Neuronal stem cell (in vitro differentiated cells): ENCODE measurements at places on chromosomes 4 and X.

- DNase-seq, result no peak
Observed at GRCh38 chr4:77615153-77615552, 9.5 kb downstream of the CXCL13 start.

DNA sequence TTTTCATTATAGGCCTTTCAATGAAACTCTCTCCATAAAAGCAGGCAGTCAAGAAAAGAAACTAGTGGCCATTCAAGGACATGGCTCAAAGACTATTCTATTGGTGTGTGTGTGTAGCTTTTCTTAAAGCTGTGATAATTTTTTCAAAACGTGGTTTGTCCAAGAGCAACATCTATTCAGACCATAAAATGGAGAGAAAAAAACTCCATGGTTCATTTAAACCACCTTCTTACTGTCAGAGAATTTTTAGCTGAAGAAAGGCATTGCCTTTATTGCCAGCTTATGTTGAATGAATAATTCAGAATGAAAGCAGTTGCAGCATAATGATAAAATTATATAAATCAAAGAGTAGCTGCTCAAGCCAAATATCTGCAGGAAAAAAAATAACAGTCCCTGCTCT lies 325.5 kb downstream of the PCDH18 start:
- DNase-seq, result no peak

GRCh38 chrX:132258509-132258908 lies 39.3 kb upstream of the RAP2C start:
- no peak for DNase-seq

GRCh38 chr4:79689740-79690139 lies 281.7 kb upstream of the GK2 start:
- no peak for DNase-seq

- no peak for DNase-seq
Observed at GRCh38 chr4:37675587-37676290, 10.4 kb downstream of the RELL1 start.

DNA sequence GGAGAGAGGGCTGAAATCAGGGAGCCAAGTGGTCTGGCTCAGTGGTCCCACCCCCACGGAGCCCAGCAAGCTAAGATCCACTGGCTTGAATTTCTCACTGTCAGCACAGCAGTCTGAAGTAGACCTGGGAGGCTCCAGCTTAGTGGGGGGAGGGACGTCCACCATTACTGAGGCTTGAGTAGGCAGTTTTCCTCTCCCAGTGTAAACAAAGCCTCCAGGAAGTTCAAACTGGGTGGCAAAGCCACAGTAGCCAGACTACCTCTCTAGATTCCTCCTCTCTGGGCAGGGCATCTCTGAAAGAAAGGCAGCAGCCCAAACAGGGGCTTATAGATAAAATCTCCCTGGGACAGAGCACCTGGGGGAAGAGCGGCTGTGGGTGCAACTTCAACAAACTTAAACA lies 88.1 kb downstream of the NPFFR2 start:
- DNase-seq, result no peak

DNA sequence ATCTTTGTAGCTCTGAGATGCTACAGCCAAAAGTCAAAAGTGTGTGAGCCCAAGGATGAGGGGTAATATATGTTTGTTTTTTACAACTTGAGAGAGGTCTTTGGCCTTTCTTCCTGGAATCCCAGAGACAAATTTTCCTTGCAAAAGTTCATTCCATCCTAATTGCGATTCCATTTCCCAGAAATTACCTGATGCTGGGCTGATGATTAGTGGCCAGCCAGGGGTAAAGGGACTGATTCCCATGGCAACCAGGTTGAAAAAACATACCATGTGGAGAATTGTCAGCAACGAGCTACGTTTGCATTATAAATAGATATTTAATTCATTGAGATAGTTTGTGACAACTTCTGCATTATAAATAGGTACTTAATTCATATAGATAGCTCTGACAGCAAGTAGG lies 17.8 kb downstream of the IGSF1 start:
- no peak for DNase-seq

DNA sequence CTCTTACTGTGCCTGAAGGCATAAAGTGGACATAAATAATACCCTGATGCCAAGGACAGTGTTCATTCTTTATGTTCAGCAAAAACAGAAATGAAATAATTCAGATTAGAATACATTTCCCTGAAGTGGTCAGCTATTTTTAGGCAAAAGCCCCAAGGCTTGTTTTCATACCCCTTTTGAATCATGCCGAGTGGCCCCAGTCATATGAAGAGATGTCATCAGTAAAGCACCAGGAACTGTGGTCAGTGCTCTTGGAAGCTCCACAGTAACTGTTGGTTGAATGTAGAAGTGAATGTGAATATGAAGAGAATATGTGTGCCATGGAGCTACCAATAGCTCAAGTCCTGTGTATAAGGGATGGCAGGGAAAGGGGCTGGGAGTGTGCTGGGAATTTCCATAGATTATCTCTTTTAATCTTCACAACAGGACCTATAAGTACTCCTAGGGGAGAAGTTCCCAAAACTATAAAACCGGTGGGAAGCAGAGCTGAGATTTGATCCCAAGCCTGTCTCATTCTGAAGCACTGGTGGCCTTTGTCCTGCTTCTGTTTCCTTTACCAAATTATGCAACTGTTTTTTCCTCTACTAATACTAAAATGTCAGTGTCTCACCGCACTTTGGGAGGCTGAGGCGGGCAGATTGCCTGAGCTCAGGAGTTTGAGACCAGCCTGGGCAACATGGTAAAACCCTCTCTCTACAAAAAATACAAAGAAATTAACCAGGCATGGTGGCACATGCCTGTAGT lies 52.6 kb downstream of the FNIP2 start:
- no peak for DNase-seq
